Activated CD8-positive, alpha-beta memory T cell treated with anti-CD3 and anti-CD28 coated beads for 48 hours (primary cell): ENCODE measurements at places on chromosomes 7 and 10.
A peak's percentile ranks its signal among the peaks of the same experiment; 100 is the strongest.

DNA sequence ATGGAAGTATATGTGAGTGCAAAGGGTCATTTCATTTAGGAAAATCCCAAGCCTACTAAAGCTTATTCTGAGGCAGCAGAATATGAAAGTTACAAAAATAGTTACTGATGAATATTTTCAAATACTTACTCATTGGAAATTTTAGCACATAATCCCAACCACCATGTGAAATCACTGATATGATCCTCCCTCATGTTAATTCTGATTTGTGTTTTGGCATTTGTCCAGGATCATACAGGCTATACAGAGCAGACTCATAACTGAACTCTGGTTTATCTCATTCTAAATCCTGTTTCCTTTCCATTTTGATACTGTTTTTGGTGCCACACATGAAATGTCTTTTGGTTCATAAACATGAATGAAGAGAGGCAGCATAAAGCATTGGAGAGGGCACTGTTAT lies 3.4 kb upstream of the FAM24B start:
- DNase-seq: no peak

DNA sequence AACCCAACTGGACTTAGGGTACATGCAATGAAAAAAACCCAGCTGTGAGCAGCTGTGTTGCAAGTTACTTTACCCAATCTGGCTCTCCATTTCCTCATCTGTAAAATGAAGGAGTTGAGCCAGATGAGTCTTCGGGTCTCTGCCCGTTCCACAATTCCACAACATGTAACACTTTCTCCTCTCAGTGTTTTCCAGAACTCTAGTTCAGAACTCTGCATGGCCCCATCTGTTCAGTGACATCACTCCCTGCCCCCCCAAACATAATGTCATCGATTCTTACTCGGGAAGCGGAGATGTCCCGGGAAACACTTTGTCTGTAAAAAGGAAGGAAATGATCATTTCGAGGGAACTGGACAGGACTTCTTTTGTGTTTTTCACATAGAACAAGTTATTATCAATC lies 2.5 kb downstream of the SH3PXD2A start:
- DNase-seq: no peak

- DNase-seq: no peak
Observed at GRCh38 chr7:79037001-79037400, 416.5 kb downstream of the MAGI2 start.

DNA sequence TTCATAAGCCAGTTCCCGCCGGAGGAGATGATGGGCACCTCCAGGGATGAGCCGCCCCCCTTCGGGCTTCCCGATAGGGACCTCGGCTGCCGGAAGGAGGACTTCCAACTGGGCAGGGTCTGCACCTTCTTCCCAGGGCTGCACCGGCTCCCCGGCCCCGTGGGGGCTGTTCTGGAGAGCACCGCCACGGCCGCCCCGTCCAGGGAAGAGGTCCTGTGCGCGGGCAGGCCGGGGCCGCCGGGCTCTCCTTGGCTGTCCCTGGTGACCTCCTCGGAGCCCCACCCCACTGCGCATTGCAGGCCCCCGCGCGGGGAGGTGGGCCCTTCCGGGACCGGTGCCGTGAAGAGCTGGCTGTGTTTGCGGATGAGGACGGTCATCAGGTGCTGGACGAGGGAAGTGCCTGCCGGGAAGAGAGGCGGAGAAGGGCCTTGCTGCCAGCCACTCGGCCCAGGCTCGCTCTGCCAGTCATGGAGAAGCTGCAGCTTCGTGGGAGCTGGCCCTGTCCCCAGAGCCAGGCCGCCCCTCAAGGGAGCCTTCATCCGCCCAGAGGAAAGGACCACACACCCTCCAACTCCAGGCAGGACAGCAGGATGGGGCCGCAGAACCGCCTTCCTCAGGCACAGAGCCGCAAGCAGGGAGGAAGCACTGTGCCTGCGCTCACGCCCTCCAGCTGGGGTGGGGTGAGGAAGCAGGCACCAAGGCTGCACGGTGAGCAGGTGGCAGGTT lies 144.4 kb downstream of the MAPK8 start:
- no peak for DNase-seq

DNA sequence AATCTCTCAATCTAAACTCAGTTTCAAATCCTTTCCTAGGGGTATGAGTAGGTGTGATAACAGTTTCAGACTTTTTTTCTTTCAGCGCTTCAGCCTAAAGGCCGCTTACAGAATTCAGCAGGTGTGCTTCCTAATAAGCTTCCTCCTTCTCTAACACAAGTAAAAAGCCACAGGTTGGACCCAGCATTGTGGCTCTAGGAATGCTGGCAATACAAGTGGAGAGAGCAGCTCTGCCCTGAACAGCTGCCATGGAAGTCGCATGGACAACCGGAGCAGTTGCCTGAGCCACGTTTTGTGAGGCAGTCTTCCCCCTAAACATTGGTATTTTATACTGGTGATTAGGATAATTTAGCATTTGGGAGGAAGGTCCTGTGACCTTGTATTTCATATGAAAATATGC lies 83.5 kb downstream of the ST7 start:
- no peak for DNase-seq

- DNase-seq: no peak
Observed at GRCh38 chr7:28815369-28815927, 142.7 kb downstream of the TRIL start.

DNA sequence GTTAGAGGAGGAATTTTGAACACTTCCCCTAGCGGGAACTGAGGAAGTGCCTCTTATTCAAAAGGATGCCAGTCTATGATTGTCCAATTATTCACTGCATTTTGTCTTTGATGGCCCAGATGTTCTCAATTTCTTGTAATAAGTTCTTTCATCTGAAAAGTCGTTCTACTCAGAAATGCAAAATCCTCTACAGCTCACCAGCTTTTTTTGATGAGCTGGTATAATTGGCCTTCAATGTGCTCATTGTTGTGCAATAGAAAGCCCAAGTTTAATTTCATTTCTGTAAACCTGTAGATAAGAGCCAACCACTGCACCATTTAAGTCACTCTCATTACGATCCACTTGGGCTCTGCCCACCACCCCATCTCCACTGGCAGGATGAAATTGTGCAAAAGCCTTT lies 978.7 kb upstream of the AUTS2 start:
- DNase-seq: no peak

- DNase-seq: no peak
Observed at GRCh38 chr10:59970396-59971368, 64.3 kb upstream of the CCDC6 start.

DNA sequence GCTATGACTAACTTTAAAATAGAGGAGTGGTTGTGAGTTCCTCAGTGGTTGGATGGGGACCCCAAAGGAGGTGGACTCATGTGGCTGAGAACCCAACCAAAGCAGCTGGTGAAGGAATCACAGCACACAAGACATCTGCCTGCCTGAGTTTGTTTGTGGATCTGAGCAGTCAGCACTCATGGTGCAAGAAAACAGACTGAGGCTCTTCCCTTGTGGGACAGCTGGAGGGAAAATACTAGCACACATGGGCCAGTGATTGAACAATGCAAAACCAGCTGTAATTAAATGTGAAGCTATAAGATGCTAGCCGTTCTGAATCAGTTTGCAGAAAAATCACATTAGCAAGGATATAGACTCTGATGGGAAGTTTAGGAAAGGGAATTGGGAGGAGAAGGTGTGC lies 707.3 kb downstream of the GRID1 start:
- DNase-seq: no peak

- DNase-seq: no peak
Observed at GRCh38 chr7:6181136-6181535, 91.3 kb downstream of the CYTH3 start.

- DNase-seq: no peak
Observed at GRCh38 chr10:77537720-77538373, 99.8 kb downstream of the KCNMA1 start.

GRCh38 chr10:24027107-24027506 lies 181.8 kb upstream of the KIAA1217 start:
- no peak for DNase-seq

GRCh38 chr7:130274296-130274695 lies 7.6 kb downstream of the CPA2 start:
- DNase-seq: no peak

GRCh38 chr7:65946904-65947303 lies 35.1 kb downstream of the GUSB start:
- no peak for DNase-seq

DNA sequence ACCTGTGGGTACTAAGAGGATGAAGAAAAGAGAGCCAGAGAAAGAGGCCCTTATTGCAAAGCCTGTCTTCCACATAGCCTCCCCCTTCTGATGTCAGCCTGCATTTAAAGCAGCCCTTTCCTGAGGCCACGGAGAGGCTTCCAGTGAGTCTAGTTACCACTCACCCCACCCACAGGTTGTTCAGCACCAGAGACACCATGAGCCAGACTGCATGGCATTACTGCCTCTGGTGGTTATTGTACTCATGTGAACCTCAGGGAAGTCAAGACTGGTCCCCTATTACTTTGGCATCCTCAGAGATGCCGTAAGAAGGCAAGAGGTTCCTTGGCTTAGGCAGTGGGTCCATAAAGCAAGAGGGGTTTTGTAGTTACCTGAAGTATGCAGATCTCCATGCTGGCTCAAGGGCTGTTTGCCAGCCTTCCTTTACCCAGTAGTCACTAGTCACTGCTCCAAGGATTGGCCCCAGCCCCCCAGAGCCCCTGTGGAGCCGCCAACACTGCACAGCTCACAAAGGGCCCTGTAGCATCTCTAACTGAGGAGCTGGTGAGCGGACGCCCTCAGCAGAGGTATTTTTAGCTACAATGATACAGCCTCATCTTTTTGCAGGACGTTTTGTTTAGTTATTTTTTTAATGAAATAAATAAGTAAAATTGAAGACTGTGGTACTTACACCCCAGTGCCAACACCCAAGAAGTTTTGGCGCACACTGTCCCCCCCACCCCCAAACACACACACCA lies 20.7 kb downstream of the LRRC4 start:
- DNase-seq: no peak

DNA sequence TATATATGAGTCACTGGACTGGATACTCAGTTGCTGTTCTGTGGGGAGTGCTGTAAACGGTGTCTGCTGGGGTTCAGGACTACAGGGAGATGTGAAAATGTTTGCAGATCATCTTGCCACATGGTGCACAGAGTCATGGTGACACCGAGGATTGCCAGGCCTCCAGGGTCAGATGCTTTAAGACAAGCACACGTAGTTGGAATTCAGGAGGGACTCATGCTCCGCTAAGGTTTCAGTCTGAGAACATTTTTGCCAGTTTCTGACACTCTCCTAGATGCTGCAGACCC lies 211.3 kb downstream of the CXCL12 start:
- DNase-seq: no peak

GRCh38 chr7:111137296-111138192 lies 46.6 kb downstream of the LRRN3 start:
- DNase-seq: peak; percentile 5

GRCh38 chr10:127243490-127244272 lies 47.3 kb upstream of the INSYN2A start:
- DNase-seq: no peak

GRCh38 chr10:43318976-43319960 lies 52.2 kb upstream of the FXYD4 start:
- no peak for DNase-seq
